Stimulated activated CD4-positive, alpha-beta T cell treated with anti-CD3 and anti-CD28 coated beads, Interleukin-1b, Interleukin-23, amount 100 ng/mL, for 1 hour (primary cell): ENCODE measurements at places on chromosomes 6 and 20.

DNA sequence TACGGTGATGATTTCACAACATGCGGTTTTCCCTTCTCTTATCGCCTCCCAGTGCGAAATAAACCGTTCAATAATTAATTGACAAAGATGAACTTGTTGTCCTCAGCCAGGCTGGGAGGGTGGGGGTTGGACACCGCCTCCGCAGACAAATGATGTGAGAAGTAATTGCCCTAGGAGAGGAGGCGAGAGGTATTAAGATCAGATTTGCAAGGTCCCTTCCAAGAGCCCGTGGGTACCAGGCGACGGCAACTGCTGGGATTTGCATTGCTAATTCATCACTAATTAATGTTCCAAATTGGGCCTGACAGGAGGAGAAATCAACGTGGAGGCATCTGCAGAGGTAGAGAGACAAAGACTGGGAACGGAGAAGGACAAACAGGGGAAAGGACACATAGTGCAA is 90.2 kb upstream of the CCDC167 start:
- no peak for DNase-seq

GRCh38 chr20:43686820-43687219 is 19.9 kb downstream of the MYBL2 start:
- DNase-seq = no peak

- no peak for DNase-seq
Measured at GRCh38 chr6:87150406-87150805, 5.0 kb upstream of the ZNF292 start.

DNA sequence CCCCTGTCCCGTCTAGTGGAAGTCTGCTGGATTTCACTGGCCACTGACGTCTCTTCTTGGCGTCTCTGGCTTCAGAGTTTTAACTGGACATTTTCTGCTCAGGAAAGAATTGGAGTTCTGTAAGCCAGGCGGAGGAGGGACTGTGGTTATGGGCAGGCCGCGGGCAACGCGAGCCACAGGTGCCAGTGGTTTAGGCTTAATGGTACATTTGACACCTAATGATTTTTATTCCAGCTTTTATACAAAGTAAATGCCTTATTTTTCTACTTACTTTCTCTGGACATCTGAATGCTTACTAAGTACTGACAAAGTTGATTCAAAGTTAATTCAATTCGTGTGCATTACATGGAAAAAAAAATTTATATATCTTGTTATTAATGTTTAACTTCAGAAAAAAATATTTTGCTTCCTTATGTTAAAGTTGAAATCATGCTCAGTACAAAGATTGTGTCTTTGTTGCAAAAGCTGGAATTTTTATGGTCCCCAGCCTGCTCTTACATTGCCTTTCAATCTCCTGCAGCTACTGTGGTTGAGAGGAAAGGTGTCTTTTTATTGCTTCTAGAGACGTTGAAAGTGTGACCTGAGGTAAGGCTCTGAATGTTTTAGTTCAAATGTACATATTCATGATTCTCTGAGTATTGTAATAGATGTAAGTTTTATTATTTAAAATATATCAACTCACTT is 231.0 kb downstream of the SMOC2 start:
- DNase-seq = no peak

DNA sequence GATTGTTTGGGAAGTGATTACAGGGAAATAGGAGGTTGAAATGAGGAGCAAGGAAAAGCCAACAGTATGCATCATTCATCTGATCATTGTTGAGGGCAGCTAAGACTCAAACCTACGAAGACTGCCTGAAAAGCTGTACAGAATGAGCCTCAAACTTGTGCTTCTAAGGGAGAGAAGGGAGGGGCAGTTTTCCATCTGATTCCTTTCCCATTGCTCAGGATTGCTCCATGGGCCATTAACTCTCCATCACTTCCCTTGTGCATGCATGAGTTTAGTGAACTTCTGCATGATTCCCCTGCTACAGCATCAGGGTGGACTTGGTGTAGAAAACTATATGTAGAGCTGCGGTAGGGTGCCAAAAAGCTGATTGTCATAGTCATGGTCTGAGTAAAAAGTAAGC is 742.7 kb upstream of the SLC35B3 start:
- DNase-seq = no peak

- DNase-seq = no peak
Measured at GRCh38 chr20:31239139-31239538, 18.3 kb upstream of the DEFB115 start.

DNA sequence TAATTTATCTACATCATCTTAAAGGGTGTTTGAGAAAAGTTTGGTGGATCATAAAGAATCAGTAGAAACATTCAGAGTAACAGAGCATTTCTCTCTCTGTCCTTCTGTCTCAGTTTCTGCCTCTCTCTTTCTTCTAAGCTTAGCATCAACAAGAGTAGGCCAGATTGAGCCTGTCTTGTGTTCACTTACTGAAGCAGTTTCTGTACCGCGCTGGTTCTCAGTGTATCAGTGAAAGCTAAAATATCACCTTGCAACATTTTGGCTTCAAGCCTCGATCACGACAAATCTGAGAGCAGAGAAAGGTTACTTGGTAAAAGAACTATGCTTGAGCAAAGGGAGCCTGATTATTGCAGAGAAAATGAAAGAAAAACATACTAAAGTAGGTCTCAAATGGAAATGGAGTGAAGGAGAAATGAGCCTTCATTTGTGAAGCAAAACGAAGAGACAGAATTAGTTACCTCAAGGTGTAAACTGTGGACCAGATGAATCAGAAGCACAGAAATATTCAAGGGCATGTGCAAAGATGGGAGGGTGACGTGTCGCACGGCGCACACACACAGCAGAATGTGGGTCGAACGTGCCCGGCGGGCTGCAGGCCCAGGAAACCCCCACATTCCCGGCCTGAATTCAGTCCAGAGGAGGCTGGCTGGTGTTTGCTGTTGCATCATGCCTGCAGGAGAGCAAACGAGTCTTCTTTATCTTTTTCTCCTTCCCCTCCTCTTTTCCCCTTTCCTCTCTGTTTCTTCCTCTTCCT is 509.3 kb downstream of the QKI start:
- no peak for DNase-seq

DNA sequence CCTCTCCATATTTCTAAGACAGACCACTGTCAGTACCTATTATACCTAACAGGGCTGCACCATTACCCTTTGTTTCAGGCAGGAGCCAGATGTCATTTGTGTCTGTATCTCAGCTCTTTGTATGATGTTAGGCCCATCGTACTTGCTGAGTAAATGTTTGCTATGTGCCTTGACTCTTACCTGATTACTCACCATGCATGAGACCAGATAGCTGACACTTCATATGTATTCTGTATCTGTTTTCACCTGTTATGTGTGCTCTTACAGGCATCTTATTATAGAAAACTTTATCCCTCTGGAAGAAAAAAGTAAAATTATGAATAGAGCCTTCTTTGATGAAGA is 31.7 kb upstream of the ASXL1 start:
- no peak for DNase-seq

- no peak for DNase-seq
Measured at GRCh38 chr6:140276719-140277118, 902.3 kb upstream of the CITED2 start.

GRCh38 chr6:77786935-77787629 is 134.2 kb downstream of the MEI4 start:
- DNase-seq = no peak
